ENCODE measurements at places on chromosomes 3 and 15. TPM values are rescaled to one million over a fixed set of nuclear protein-coding genes. Genes with fewer than 3 reads are reported as not detected.

Gene THRB
- 5.7 TPM for total RNA-seq

Gene CNTN3
- total RNA-seq = not detected

Gene CYP1A2
- total RNA-seq = not detected

DNA sequence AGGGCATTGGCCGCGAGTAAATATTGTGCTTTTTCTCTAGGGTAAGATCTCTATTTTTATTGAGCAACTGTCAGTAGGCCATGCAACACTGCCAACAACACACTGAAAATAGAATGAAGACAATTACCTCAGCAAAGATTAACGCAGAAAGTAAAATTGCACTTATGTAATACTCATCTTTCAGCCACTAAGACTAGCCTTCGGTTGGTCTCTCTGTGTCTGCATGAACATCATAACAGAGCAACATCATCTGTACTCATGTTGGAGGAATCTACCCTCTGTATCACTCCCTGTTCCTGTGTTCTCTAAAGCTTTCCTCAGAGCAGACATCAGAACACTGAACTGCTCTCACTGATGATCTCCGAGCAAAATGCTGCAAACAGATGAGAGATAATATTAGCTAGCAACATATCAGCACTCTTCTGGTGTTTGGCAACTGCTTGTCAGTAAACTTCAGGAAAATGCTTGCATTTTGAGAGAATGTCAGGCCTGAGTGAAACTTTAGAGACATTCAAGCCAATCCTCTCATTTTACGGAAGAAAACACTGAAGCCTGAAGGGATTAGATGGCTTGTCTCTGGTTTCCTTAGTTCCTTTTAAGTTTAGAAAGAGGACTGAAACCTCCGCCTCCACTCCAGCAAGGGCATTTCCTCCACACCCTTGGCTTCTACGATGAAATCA, 8.4 kb upstream of the LRRC3B start:
- no peak for DNase-seq

- DNase-seq = no peak
Measured at GRCh38 chr3:50602595-50603191, 8.9 kb downstream of the CISH start.

Gene ERC2
- total RNA-seq = 0.54 TPM
